ENCODE measurements at places on chromosomes 12 and 14.

- no peak for DNase-seq
These were observed 90.9 kb upstream of the MANSC4 start for GRCh38 chr12:27870939-27871338.

DNA sequence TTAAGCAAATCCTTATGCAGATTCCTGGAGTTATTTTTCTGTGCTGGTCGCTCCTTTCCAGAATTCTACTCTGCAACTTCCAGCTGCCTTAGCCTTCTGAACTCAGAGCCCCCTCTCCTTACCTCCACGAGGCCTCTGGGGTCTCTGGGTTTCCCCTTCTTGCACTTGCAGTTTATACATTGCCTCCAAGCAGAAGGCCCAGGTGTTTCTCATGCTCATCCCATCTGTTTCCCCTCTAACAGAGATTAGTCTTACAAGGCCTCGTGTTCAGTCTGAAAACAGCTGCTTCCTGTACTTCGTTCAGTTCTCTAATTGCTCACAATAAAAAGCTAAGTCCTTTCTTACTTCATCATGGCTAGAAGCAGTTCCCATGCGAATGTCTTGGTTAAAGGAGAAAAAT lies 134.4 kb upstream of the FGD4 start:
- peak; percentile 54 for DNase-seq

DNA sequence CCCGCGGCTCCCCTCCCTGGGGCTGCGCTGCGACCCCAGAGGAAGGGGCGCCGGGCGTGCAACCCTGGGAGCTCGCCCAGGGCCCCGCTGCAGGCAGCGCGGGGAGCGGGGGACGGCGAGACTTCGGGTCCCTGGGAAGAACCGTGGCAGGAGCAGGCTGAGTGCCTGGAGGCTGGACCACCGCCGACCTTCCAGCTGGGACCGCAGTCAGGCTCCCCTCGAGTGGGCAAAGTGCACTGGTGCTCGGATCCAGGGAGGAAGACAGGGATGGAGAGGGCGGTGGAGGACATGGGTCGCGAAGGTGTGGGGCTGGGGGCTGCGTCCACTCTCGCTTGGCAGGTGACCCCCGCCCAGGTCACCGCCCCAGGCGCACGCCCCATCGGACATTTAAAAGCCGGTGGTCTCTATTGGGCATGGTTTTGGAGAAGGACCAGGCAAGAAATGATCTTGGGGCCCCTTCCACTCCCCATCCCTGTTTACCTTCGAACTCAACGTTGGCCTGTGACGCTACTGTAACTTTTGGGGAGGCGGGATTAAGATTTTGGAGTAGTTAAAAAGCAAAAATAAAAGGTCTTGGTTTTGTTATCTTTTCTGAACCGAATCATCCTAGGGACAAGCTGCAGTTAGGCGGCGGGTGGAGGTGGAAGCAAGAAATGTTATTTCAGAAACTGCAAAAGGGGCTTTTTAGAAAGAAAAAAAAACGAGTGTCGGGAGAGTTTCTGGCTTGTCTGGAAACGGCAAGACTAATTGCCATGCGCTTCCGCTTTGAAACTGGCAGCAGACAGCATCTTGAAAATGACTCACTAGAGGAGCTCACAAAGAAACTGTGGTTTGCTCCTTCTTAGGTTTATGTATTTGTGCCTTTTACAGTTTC lies 1.0 kb downstream of the ELK3 start:
- DNase-seq = peak; percentile 65

GRCh38 chr14:59595071-59595470 lies 18.5 kb upstream of the CCDC175 start:
- no peak for DNase-seq

GRCh38 chr12:68823696-68824095 lies 15.7 kb downstream of the MDM2 start:
- DNase-seq = no peak

GRCh38 chr14:58598028-58598803 lies 39.5 kb upstream of the DACT1 start:
- DNase-seq = no peak

DNA sequence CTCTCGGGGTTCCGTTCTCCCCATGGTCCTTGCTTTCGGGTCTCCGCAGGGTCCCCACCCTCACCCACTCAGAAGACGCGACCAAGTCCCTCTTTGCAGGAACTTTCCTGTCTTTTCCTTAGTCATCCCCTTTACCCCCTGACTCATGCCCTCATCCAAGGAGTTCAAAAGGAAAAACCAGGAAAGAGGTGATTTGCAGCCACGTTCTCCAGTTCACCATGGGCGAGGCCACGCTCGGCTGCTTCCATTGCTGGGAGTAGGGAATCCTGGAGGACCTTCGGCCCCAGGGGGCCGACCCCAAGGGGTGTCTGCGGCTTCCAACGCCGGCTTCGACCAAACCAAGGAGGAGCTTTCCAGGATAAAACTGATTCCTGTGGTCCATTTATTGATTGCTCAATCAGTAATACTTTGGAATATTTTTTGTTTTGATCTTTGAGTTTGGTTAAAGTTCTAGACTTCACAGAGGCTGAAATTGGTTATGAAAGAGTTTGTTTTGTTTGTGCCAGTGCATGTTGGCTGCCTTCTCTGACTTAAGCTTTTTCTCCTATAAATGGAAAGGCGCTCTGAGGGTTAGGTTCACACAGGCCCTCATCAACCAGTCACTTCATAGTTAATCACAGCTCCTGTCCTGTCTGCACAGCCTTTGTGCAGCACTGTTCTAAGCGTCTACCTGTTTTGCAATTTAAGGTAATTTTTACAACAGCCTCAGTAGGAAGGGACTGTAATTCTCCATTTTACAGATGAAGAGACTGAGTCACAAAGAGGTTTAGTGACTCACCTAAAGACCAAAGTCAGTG lies 827 bp downstream of the ALDH2 start:
- peak; percentile 56 for DNase-seq

DNA sequence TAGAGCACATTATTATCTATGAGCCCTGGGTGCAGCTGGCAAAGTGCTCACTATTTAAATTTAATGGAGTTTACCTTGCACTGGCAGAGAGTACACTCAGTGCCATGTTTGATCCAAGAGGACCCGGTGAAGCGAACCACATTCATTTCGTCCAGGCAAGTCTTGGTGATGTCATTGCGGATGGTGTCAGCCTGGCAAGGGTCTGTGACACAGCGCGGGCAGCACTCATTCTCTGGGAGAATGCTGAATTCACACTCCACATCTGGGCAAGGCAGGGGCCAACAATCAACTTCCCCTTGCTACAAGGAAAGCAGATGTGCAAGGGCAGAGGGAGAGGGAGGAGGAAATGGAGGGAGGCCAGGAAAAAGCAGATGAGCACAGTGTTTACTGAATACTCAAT lies 356.2 kb downstream of the NELL2 start:
- no peak for DNase-seq

- DNase-seq = no peak
These were observed 12.1 kb upstream of the KCNMB4 start for GRCh38 chr12:70353780-70354660.

- DNase-seq = peak; percentile 58
These were observed 99.9 kb downstream of the PHETA1 start for GRCh38 chr12:111268738-111269572.

DNA sequence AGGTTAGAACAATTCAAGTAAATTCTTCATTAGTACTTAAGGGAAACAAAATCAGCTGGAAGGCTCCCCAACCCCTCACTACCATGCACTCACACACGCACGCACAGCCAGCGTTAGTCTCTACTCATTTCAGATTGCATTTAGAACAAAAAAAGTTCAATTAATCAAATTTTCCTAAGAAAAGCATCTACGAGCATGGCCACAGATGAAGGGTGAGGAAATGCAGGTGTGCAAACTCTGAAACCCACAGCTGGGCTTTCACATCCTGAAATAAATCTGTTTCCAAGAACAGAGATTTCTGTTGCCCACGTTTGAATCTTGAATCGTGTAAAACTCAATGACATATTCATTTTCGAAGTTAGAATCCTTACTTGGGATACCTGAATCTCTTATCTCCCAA lies 62.6 kb downstream of the SEL1L start:
- DNase-seq = no peak

- DNase-seq = no peak
These were observed 54.8 kb upstream of the C14orf180 start for GRCh38 chr14:104524726-104525125.

DNA sequence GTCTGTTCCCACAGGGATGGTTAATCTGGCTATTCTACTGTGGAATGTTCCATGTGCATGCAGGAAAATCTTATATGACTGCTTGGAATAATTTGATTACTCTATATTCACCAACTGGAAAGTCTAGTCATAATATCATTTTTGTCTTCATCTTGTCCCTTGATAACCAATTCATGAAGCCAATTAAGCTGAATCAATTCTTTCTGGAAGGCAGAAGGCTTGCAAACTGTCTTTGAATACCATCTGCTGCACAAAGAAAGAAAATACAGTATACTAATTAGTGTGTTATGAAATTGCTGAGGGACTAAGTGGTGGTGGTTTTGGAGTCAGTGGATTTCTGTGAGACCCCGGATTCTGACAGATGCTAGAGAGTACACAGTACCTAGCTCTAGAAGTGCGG lies 546.5 kb upstream of the MIS18BP1 start:
- DNase-seq = no peak

DNA sequence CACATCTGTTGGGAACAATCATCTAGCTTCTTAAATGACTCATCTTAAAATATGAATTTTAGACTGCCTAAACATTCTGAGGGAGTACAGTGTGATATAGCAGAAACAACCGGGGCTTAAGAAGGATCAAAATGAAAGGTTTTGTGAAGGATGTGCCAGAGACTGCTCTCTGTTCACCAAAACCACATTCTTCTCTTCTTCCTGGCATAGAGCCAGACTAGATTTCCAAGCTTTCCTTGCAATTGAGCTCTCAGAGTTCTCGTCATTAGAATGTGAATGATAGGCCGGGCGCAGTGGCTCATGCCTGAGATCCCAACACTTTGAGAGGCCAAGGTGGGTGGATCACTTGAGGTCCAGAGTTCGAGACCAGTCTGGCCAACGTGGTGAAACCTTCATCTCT lies 94.5 kb downstream of the LRRIQ1 start:
- DNase-seq = no peak

DNA sequence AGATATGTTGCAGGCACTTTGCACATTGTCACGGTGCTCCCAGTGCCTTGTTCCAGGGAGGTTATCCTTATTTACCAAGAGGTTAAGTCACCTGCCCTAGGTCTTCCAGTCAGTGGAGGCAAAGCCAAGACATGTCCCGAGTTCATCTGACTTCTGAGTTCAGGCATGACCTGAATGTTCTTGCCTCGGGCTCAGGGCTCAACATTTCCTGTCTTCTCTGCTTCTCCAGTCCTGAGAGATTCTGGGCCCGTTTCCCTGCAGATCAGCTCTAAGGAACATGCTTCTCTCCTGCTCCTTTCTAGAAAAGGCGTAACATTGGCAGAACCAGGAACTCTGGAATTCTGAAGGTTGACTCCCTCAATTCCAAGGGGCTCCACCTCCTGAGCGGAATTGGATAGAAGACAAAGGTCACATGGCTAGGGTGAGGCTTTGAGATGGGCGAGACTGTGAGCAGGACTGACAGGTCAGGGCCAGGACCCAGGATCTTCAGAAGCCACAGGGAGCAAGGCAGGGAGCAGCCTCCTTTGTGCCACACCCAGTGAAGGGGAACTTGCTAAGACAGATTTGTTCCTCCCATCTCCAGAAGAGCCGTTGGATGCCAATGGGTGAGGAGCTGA lies 19.9 kb downstream of the BDKRB2 start:
- no peak for DNase-seq

- no peak for DNase-seq
These were observed 320.7 kb downstream of the BTG1 start for GRCh38 chr12:91824991-91825390.

GRCh38 chr14:32263939-32264567 lies 61.0 kb upstream of the RNU6-8 start:
- no peak for DNase-seq

- no peak for DNase-seq
These were observed 30.9 kb downstream of the NIN start for GRCh38 chr14:50800032-50800431.

DNA sequence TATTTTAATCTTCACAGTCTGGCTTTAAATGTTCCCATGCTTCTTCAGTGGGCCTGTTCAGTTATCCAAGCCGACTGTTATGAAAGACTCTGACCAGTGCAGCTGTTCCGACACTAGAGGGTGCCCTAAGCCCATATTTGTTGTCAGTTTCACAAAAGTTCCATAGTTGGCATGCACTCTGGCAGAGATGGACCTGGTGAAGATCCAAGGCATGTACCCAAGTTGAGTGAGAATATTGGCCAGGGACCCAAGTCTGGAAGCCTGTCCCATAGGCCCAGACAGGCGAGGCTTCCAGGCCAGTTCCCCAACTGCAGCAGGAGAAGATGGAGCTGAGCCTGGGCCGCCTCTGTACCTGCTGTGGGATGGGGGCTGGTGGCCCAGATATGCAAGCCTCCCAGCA lies 27.4 kb upstream of the GUCY2C start:
- DNase-seq = peak; percentile 65

DNA sequence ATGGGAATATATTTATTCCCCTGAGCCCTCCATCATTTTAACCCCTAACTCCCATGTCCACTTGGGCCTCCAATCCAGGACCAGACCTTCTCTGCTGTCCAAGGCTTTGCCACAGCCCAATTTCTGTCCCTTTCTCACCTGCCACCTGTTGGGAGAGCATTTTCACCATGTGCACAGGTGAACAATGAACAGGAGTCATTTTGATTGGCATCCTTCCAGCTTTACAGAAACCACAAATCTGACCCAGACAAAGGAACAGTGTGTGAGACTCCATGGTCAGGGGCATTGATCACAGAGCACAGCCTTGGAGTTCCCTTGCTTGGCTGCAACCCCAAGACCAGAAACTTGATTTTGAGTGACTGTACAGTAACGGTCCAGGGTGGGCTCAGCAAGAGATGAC lies 91.9 kb downstream of the CRACR2A start:
- no peak for DNase-seq

DNA sequence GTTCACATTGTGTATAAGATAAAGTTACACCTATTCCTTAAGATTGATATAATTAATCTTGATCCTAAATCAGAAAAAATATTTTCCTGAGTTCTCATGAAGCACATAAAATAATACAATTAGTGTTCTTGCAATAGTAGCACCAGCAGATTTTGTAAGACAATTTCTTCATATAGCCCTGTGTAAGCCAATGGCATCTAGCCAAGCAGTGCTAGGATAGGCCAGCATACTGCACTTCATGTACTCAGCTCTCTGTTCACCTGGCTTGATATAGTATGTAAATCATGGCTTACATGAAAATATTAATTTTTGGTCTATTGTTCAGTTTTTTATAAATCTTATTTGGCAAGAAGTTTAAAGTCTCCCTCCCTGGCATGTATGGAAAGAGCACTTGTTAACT lies 1.9 kb downstream of the KLRF2 start:
- no peak for DNase-seq

All from D341Med (cell line).